Pancreas (tissue), 10 donors: ENCODE measurements at places on chromosomes 5 and 9.

GRCh38 chr5:143576711-143577484 lies 173.4 kb upstream of the NR3C1 start:
- no peak overlapping the region for H3K4me3 ChIP-seq
- H3K4me1 ChIP-seq, result no peaks in the 10 kb centered on the region
- no peaks in the 10 kb centered on the region for H3K36me3 ChIP-seq
- H3K27ac ChIP-seq, result no peak overlapping the region
- no peak for DNase-seq

DNA sequence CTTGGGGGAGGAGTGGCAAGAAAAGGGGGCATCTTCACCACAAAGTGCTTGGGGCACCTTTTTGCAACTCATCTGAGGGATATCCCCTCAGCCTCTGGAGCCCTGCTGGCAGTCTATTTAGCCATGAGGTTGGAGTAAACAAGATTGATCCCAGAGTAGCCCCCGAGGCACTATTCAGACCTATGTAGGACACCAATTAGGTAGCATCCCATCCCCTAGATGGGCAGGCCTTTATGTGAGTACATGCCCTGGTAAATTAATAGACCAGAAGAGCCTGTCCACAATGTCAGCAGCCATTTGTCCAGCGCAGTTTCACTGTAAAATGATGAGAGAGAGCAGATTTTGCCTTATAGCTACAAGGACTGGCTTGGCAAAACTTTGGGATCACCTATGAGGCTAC lies 221.4 kb downstream of the DRD1 start:
- no peaks in the 10 kb centered on the region for H3K36me3 ChIP-seq
- H3K4me3 ChIP-seq, result no peak overlapping the region
- no peaks in the 10 kb centered on the region for H3K4me1 ChIP-seq

DNA sequence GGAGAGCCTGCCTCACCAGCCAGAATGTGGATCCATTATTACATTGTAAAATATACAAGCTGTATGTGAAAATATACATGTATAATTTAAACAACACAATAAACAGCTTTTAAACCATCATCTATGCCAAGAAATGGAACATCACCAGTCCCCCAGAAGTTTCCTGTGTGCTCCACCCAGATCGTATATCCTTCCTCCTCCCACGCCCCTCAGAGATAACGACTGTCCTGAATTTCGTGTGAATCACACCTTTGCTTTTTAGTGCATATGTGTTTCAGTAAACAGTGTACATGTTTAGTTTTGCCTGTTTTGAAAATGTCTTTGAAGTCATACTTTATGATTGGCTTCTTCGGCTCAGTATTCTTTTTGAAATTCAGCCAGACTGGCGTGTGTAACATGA lies 134.6 kb upstream of the MYO10 start:
- no peaks in the 10 kb centered on the region for H3K27me3 ChIP-seq
- no peak overlapping the region for H3K4me3 ChIP-seq
- DNase-seq, result no peak
- no peaks in the 10 kb centered on the region for H3K4me1 ChIP-seq

DNA sequence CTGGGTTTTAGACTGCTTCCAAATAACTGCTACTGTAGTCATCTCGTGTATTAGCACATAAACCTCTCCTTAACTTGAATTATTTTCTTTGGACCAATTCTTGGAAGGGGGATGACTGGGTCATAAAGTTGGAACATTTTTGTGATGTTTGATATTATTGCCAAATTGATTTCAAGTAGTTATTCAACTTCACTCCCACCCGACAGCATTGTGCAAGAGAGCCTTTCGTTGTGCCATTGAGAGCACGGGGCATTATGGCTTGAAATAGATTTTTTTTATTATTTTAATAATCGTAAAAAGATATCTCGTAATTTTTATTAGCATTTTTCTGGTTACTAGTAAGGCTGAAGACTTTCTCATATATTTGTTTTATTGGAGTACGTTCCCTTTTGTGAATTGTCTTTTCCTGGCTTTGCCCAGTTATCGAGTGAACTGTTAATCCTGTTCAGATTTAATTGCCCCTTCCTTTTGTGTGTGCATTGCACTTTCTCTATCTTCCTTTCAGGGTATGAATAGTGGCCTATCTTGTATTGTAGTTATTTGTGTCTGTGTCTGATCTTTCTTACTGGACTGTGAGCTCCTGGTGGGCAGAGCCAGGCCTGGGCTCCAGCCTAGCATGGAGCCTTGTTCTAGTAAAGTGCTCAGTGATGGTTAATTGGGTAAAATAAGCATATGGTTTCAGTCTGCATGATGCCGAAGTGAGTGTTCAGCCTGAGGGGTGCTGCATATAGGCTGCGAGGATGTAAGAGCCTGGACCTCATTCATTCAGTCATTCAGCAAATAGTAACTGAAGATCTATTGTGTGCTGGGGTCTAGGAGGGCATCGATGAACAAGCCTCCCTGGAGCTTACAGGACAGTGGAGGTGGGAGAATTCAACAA lies 93.5 kb upstream of the SHB start:
- H3K4me1 ChIP-seq, result no peaks in the 10 kb centered on the region
- H3K4me3 ChIP-seq, result no peak overlapping the region
- no peaks in the 10 kb centered on the region for H3K36me3 ChIP-seq

- no peaks in the 10 kb centered on the region for H3K27me3 ChIP-seq
- no peak for DNase-seq
- no peak overlapping the region for H3K27ac ChIP-seq
Observed at GRCh38 chr5:89281766-89282553, 399.0 kb upstream of the MEF2C start.

DNA sequence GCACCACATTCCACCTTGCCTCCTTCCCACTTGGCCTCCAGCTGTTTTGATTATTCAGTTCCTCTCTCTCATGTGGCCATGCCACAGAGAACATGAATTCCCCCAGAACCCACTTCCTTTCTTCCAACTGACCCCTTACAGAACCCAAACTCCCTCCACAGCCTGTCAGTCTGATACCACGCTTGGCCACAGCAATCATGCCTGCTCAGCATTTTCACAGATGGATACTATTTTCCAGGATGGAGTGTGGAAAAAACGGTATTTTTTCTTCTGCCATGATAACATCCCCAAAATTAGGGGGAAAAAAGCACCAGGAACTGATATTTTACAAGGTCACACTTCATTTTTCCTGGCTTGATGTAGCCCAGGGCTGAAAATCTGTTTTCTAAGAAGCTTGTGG lies 34.9 kb upstream of the SLIT3 start:
- H3K27me3 ChIP-seq, result no peaks in the 10 kb centered on the region
- DNase-seq, result no peak
- H3K27ac ChIP-seq, result no peak overlapping the region
- H3K4me3 ChIP-seq, result no peak overlapping the region
- H3K4me1 ChIP-seq, result no peaks in the 10 kb centered on the region
- H3K36me3 ChIP-seq, result no peaks in the 10 kb centered on the region

DNA sequence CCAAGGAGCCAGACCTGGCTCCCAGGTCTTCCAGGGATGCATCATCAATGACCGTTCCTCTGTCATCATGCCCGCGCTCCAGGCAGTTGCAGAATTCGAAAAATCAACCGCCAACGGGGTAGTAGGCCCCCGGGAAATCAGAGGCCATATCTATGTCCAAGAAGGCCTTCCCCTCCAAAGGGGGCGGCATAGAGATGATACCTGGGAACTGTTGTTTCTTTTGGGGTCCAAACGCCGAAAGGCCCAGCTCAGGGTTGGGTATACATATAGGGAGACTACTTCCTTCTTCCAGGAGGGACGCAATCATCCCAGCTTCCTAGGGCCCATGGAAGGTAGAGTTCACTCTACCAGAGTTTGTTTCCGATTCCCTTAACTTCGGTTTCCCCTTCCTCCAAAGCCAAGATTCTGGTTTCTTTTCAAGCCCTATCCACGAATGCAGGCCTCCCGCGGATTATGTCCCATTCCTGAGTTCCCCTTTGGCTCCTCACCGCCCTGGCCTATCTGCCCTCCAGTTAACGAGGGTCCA lies 754 bp downstream of the DCAF12 start:
- DNase-seq, result no peak
- H3K36me3 ChIP-seq, result no peaks in the 10 kb centered on the region
- H3K27ac ChIP-seq, result peak overlapping the region; percentile 71
- H3K27me3 ChIP-seq, result no peaks in the 10 kb centered on the region

- no peaks in the 10 kb centered on the region for H3K4me1 ChIP-seq
- no peaks in the 10 kb centered on the region for H3K27me3 ChIP-seq
- H3K36me3 ChIP-seq, result no peaks in the 10 kb centered on the region
Observed at GRCh38 chr9:106312906-106313305, 550.1 kb upstream of the ZNF462 start.

GRCh38 chr5:13533833-13534232 lies 410.7 kb downstream of the DNAH5 start:
- H3K27ac ChIP-seq, result no peak overlapping the region
- no peak for DNase-seq
- no peaks in the 10 kb centered on the region for H3K4me1 ChIP-seq
- H3K27me3 ChIP-seq, result no peaks in the 10 kb centered on the region
- H3K4me3 ChIP-seq, result no peak overlapping the region

- no peaks in the 10 kb centered on the region for H3K27me3 ChIP-seq
- no peak overlapping the region for H3K27ac ChIP-seq
- H3K4me1 ChIP-seq, result no peaks in the 10 kb centered on the region
- no peak overlapping the region for H3K4me3 ChIP-seq
- no peak for DNase-seq
Observed at GRCh38 chr5:38854907-38855306, 9.1 kb downstream of the OSMR start.

- no peak overlapping the region for H3K27ac ChIP-seq
- H3K27me3 ChIP-seq, result no peaks in the 10 kb centered on the region
- H3K36me3 ChIP-seq, result no peaks in the 10 kb centered on the region
- DNase-seq, result no peak
- no peaks in the 10 kb centered on the region for H3K4me1 ChIP-seq
Observed at GRCh38 chr5:161420521-161420920, 126.0 kb downstream of the GABRB2 start.

DNA sequence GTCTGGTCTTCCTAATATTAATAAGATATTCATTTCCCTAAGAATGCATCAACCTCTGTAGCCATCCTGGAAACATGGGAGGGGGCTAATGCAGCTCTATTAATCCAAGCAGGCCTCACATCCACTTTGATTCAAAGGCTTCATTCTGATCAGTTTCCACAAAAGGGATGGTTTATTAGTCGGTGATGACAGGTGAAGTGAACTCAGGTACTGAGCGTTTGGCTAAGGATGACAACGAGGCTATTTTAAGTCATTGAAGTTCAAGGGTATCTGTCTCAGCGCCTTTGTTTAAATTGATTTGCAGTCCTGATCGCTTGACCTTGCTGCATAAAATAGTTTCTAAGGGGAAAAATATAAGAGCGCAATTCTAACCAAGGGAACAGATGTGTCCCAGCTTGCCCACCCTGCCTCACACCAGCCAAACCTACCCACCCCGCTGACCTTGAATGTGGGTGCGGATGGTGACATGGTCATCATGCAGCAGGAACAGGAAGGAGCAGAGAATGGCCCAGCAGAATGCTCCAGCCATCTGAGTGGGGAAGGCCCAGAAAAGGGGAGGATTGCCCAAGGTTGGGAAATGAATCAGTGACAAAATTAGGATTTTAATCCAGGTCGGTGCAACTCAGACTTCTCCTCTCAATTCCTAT lies 70.5 kb upstream of the ZNF618 start:
- H3K27me3 ChIP-seq, result no peaks in the 10 kb centered on the region
- H3K27ac ChIP-seq, result no peak overlapping the region
- no peaks in the 10 kb centered on the region for H3K36me3 ChIP-seq
- no peak overlapping the region for H3K4me3 ChIP-seq
- no peaks in the 10 kb centered on the region for H3K4me1 ChIP-seq

DNA sequence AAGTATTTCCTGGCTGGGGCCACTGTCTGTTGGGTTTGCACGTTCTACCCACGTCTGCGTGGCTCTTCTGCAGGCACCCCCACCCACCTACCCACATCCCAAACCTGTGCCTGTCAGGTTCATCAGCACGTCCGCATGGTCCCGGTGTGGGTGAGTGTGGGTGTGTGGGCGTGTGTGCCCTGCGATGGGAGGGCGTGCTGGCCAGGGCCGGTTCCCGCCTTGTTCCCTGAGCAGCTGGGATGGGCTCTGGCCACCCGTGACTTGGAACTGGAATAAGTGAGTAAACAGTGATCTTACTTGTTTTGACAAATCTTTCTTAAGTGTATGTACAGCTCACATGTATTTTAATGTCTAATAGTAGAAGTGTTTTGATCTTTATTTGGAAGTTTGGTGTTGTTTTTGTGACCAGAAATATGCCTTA lies 20.4 kb downstream of the ERGIC1 start:
- peaks cover 24% of the 10 kb centered on the region for H3K4me1 ChIP-seq
- H3K4me3 ChIP-seq, result no peak overlapping the region
- no peak overlapping the region for H3K27ac ChIP-seq

DNA sequence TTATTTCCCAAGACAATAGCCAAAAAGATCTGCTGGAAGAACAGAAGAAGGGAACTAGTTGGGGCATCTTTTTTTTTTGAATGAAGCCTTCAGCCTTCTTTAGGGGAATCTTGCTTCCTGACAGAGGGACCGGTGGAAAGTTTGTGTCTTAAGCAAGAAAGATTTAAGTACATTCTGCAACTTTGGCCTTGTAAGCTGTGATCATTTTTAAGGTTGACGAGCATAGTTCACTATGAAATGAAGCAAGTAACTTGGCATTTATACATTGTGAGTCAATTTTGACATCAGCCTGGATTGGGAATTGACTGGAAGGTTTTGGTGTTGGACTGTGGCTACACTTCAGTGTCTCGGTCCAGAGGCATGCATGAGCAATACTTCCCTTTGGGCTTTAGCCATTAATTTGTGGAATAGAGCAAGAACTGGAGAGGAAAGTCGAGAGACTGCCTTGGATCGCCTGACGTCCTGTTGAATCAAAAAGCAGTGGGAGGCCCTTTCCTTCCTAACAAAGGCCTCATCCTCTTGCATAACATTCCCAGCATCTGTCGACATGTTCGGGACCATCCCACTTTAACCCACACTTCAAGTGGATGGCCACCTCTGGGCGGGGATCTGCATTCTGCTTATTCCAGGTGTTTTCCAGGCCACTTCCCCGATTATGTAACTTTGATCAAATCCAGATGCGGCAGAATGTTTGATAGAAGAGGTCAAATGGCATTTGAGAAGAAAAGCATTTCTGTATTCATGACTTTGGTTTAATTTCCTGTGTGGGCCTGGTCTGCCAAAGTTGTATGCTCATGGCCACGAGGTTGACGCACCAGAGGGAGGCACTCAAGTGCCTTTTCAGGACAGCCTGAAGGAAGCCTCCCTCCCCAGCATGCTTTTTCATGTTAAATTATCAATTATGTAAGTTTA lies 12.5 kb downstream of the ABL1 start:
- peaks cover 5% of the 10 kb centered on the region for H3K4me1 ChIP-seq
- H3K27ac ChIP-seq, result no peak overlapping the region
- no peaks in the 10 kb centered on the region for H3K27me3 ChIP-seq
- no peak for DNase-seq
- H3K36me3 ChIP-seq, result no peaks in the 10 kb centered on the region
- H3K4me3 ChIP-seq, result no peak overlapping the region

- no peak for DNase-seq
- no peaks in the 10 kb centered on the region for H3K4me1 ChIP-seq
- H3K36me3 ChIP-seq, result no peaks in the 10 kb centered on the region
- no peak overlapping the region for H3K27ac ChIP-seq
- H3K27me3 ChIP-seq, result no peaks in the 10 kb centered on the region
Observed at GRCh38 chr5:121704291-121704690, 147.4 kb upstream of the FTMT start.
